ENCODE measurements at places on chromosomes 12 and 14.
A peak's percentile ranks its signal among the peaks of the same experiment; 100 is the strongest.

DNA sequence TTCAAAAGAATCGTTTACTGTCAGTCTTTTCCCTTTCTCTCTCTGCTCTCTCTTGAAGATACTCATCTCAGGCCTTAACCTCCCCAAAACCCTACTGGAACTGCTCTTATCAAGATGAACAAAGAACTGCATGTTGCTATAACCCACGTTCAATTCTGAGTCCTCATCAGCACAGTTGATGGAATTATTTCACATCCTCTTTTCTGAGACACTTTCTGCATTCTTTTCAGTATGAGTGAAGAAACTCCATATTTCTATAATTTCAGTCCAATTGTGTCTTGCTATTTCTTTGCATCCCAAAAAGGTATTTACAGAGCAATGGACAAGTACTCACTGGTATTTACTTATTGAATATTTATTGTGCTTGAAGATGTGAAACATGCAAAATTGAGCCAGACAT is 160.1 kb upstream of the CPNE8 start:
- DNase-seq = no peak

DNA sequence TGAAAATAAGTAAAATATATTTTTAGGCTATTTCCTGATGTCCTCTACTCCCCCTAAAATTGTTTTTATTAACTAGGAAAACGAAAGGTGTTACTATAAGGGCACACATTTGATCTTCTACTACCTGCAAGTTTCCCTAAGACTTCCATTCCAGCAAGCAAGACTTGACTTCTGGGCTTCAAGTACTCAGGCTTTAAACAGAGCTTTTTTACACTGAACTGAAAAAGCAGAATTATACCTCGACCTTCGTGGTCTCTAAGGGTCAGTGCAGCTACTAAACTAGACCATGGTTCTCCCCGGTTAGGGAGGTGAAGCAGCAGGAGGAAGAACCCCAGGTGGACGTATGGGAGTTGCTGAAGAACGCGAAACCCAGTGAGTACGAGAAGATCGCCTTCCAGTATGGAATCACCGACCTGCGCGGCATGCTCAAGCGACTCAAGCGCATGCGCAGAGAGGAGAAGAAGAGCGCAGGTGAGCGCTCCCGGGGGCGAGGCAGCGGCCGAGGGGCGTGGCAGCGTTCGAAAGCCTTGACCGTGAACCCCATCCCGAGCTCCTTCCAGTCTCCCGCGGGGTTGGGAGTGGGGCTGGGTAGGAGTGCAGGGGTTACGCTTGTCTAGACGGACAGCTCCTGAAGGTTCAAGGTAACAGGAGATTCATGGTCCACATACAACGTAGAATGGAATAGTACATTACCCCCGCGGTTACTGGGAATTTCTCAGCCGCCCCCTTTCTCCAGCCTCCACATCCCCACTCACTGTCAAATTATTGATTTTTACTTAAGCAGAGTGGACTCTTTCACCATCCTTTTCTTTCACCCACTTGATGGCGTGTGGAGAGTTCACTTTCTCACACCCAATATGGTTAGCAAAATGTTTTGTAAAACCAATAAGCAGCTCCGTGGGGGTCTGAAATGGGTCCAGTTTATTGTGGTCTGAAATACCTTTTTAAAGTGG is 47.6 kb downstream of the MYBPC1 start:
- no peak for DNase-seq

GRCh38 chr14:103390605-103391004 is 5.4 kb downstream of the MARK3 start:
- DNase-seq = no peak

DNA sequence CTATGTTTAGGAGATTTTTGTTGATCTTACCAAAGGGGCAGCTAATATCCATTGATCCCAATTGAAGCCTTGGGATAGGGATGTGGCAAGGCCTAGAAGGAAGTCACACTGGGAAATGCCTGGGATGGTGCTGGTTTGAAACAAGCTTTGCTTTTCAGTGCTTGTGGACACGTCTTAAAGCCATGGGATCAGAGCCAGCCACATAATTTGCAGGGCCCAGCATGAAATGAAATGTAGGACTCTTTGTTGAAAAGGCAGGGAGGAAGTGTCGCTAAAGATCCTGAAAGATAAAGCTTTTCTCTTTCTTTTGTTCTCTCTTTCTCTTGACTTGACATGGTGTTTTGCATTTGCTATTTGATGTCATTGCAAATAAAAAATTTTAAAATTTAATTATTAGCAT is 5.0 kb downstream of the TTC9 start:
- no peak for DNase-seq

DNA sequence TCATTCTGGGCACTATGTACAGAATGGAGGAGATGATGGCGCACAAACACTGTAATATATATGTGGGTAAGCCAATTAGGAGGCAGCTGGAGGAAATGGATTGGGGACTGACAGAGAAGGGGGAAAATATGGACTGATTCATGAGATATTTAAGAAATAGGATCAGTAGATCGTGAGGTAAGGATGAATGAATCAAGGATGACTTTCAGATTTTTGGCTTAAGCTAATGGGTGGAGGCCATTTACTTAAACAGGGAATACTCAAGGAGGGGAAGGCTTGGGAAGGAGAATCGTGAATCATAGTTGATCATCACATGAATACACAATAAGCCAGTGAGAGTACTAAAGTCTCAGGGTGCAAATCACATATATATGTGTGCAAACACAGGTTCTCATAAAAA is 11.2 kb upstream of the GNPNAT1 start:
- no peak for DNase-seq

DNA sequence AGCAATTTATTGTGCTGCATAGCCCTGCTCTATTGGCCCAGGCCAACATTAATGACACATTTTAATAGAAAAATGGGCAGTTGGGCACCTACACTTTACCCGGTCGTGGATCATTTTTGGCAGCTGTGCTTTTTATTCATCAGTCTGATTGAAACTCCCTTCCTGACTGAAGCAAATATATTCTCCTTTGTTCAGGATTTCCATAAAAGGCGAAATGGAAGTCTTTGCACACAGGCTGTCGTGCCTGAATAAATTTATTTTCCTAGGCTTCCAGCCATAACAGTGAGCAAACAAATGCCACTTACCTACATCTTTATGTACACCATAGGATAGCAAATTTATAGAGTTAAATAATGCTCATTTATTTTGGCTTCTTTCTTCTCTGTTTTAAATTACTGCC is 480.7 kb upstream of the DCN start:
- DNase-seq = no peak

DNA sequence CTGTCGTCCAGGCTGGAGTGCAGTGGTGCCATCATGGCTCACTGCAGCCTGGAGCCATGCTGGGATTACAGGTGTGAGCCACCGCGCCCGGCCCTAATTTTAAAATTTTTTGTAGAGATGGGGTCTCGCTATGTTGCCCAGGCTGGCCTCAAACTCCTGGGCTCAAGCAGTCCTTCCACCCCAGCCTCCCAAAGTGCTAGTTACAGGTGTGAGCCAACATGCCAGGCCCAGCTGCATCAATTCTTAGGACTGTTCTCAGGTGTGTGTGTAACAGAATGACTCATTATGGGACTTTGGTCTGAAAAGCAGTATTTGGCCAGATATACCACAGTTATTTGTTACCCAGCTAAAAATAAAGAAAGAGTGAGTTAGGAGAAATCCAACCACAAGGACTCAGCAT is 17.4 kb downstream of the LETMD1 start:
- DNase-seq = no peak

DNA sequence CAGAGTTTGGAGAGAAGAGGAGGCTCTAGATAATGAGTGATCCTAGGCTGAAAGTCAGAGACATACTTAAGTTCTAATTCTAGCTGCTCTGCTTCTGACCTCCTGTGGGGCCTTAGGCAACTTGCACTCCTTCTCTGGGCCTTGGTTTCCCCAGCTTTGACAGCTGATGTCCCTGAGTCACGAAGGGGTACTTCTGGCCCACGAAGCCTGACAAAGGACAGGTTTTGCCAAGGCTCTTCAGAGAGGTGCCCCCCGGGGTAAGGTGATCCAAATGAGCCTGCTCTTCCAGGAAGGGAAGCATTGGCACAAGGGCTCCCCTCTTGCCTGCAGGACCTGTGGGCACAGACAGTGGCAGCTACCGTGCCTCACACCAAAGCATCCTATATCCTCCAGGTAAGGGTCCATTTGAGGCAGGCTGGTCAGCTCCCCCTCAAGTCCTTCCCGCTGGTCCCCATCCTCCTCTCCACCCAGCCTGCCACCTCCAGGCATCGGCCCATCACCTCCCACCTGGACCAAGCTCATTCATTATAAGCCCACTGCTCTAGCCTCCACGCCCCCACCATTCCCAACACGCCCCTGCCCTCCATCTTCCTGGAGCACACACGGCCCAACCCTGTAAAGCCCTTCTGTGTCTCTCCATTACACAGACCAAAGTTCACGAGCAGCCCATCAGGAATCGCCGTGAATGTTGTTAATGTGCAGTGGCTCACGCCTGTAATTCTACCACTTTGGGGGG is 1.9 kb upstream of the PPP1R13B start:
- no peak for DNase-seq

- DNase-seq = peak; percentile 28
These were observed 7.9 kb downstream of the TRIM9 start for GRCh38 chr14:51087031-51087441.

DNA sequence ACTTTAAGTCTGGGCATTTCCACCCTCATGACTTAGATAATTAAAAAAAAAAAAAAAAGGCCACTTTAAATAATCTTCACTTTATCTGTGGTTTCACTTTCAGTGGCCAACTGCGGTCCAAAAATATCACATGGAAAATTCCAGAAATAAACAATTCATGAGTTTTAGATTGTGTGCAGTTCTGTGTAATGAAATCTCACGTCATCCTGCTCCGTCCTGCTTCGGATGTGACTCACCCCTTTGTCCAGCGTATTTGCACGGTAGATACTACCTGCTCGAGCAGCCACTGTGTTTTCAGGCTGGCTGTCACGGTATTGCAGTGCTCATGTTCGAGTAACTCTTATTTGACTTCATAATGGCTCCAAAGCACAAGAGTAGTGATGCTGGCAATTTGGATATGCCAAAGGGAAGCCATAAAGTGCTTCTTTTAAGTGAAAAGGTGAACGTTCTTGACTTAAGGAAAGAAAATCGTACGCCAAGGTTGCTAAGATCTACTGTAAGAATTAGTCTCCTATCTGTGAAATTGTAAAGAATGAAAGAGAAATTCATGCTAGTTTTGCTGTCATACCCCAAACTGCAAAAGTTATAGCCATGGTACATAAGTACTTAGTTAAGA is 2.4 kb downstream of the E2F7 start:
- no peak for DNase-seq

DNA sequence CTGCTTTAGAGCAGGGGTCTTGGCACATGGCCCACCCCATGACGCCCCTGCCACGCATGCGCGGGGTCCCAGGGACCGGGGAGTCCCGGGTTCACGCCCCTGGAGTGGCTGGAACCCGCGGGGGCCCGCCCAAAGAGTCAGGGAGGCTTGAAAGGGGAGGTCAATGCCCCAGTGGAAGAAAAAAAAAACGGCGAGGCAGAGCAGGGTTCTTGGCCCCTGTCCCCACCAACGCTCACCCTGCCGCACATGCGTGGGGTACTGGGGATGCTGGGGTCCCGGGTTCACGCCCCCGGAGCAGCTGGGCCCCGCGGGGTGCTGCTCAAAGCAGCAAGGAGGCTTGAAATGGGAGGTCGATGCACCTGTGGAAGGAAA is 319.1 kb downstream of the ALG10 start:
- DNase-seq = no peak

- DNase-seq = no peak
These were observed 125.0 kb upstream of the DYRK2 start for GRCh38 chr12:67523538-67523937.

DNA sequence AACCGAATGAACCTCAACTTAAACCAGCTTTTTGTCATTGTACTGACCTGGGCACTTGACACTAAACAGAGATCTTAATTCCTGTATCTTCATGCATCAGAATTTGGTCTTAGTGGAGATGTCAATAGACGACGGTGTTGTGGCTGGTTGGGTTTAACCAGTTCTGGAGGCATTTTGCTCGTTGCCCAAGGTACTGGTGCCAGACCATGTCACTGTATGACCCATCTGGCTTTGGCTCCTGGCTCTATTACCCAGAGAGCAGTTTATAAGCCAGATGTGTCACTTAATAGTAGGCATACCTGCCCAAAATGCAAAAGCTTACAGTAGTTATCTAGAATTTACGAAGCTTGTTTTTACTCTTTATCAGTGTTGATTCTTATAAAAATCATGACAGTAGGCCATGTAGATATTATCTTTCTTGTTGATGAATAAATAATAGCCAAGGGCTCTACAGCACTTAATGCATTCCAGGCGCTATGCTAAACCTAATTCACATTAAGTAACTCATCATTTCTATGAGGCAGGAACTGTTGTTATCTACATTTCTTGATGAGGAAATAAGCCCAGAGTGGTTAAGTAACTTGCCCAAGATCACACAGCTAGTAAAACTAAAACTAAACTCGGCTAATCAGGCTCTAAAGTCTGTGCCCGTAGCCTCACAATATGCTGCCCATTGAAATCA is 179.7 kb upstream of the HIF1A start:
- DNase-seq = no peak

- peak; percentile 65 for DNase-seq
These were observed 113.5 kb upstream of the VASH1 start for GRCh38 chr14:76647697-76648298.

GRCh38 chr12:30043151-30043847 is 259.6 kb upstream of the TMTC1 start:
- DNase-seq = no peak

- DNase-seq = peak; percentile 95
These were observed 32.8 kb downstream of the ARID4A start for GRCh38 chr14:58331111-58331510.
